ENCODE measurements at places on chromosomes 2 and 18.
A peak's percentile ranks its signal among the peaks of the same experiment; 100 is the strongest.

DNA sequence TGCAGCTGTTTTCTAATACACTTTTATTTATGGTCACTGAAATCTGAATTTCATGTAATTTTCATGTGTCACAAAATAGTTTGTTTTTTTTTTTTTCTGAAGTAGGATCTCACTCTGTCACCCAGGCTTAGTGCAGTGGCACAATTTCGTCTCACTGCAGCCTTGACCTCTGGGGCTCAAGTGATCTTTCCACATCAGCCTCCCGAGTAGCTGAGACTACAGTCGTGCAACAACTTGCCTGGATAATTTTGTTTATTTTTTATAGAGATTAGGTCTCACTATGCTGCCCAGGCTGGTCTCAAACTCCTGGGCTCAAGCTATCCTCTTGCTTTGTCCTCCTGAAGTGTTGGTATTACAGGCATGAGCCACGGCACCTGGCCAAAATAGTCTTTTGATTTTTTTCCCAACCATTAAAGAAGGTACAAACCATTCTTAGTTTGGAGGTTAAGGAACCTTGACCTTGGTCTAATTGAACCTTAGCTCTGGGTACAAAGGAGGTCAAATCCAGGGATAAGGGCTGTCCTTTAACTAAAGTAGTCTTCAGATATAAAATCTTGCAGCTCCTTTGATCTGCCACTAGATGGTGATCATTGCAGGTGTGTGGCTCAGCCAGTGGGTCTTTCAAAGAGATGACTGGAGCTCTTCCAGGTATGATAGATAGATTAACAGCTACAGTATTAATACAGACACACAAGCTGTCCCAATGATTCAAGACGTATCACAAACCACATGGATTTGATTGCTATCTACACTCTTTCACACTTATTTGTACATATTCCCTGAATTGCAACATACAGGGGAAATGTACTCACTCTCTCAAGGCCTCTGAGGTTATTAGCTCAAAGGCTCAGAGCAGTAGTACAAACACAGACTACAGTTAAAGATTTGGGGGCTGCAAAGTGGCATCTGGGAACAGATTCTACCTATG lies 4.7 kb upstream of the KRCC1 start:
- peak; percentile 59 for DNase-seq

- DNase-seq, result no peak
These were observed 5.0 kb downstream of the TACR1 start for GRCh38 chr2:75194184-75194868.

GRCh38 chr2:95056044-95056443 lies 30.5 kb downstream of the MAL start:
- DNase-seq, result no peak

- peak; percentile 99 for DNase-seq
These were observed at the start of gene CABLES1 for GRCh38 chr18:23134780-23135549. Gene CABLES1, plus strand, starts transcription at chr18:23135485. Its CDS starts 278 bp downstream, at chr18:23135763.

DNA sequence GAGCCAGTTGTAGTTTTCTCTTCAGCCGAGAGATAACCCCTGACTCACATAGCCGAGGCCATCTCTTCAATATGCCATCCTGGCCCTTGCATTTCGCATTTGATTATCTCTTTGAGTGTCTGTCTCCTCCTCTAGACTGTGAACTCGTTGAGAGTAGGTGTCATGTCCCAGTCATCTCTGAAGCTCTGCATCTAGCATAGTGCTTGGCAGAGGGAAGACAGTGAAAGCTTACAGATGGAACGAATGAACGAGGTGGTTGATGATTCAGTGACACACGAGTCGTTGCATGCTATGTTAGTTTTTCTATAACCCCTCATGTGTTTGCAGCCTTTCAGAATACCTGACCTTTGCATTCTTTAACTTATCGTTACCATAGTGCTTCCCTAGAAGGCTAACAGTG lies 59.9 kb upstream of the CYRIA start:
- DNase-seq, result no peak

- DNase-seq, result no peak
These were observed 40.6 kb upstream of the CCBE1 start for GRCh38 chr18:59737776-59738300.

DNA sequence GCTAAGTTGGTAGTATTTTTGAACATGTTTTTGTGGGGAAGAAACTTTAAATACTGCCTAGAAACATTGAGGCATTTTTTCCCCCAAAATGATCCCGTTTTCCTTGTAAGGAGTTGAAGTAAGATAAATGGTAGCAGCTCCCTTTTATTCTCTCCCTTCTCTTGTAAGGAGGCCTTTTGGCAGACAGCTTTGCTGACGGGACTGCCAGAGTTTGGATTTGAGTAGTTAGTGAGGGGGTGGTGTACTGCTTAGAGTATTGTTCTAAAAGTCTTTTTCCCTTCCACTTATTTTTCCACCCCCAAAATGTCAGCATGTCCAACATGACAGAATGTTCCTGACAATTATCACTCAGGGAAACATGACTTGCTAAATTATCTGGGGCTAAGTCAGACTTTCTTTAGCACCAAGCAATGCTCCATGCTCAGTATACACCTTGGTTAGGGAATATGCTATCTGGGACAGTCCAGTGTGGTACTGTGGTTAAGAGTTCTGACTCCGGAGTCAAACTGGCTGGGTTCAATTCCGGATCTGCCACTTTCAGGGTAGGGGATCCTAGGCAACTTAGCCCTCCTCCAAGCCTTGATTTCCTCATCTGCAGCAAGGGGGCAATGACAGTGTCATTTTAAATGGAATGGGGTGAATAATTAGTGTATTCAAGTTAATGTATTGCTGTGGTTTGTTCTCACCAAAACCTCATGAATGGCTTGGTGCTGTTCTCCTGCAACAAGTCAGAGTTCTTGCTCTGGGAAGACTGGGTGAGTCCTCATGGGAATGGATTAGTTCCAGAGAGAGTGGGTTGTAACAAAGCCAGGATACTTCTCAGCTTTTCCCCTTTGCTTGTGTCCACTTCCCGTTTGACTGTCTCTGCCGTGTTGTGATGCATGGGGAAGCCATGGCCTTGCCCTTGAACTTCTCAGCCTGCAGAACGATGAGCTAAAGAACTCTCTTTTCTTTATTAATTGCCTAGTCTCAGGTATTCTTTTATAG lies 116.2 kb downstream of the TANC1 start:
- no peak for DNase-seq

All from NCI-H69 (cell line).